ENCODE measurements at places on chromosomes 7 and 10.

- DNase-seq, result no peak
These were observed 39.9 kb downstream of the CAMK1D start for GRCh38 chr10:12389154-12389734.

DNA sequence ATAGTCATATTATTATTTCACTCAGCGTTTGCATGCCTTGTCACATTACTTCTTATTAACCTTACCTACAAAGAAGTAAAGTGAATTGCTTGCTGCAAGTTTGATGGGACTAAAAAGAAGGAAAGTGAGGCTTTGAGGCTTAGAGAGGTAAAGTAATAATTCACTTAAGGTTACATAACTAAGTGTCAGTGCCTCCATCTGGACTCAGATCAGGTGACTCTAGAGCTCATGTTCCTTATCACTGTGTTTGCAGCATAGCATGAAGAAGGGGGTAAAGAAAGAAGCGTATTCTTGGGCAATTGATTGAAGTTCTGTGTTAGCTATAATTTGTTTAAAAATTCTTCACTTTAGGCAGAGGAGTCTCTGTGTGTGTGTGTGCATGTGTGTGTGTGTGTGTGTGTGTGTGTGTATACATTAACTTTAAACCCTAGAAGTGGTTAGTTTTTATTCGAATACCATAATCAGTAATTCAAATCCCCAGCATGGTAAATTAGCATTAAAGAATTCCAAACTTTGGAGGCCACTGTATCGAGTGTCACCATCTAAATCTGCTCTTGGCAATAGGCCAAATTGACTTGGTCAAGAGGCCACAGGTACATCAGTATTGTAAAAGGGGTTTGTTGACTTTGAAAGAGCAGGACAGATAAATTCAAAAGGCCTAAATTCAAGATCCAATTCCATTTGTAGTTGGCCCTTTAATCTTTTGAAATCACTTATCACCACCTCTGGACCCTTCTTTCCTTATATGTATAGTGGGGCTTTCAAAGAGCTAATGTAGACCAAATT is 2.2 kb upstream of the PON3 start:
- DNase-seq, result no peak

DNA sequence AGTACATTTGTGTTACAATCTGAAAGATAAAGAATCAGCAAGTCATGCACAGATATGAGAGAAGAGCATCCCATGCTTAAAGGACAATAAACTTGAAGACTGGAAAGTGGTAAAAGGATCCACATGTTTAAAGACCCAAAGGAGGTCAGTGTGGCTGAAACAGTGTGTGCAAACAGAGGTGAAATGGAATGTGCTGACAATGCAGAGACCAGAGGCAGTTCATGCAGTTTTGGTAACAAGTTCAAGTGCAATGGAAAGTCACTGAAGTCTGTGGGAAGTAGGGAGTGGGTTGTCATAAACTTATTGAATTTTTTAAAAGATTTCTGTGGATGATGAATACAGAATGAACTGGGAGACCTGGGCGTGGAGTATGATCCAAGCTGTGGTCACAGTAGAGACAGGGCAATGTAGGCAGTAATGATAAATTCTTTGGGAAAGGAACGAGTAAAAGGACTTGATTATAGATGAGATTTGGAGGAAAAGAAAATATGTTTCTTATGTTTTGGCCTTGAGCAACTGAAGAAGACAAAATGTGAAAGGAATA is 408.0 kb downstream of the HGF start:
- DNase-seq, result no peak

DNA sequence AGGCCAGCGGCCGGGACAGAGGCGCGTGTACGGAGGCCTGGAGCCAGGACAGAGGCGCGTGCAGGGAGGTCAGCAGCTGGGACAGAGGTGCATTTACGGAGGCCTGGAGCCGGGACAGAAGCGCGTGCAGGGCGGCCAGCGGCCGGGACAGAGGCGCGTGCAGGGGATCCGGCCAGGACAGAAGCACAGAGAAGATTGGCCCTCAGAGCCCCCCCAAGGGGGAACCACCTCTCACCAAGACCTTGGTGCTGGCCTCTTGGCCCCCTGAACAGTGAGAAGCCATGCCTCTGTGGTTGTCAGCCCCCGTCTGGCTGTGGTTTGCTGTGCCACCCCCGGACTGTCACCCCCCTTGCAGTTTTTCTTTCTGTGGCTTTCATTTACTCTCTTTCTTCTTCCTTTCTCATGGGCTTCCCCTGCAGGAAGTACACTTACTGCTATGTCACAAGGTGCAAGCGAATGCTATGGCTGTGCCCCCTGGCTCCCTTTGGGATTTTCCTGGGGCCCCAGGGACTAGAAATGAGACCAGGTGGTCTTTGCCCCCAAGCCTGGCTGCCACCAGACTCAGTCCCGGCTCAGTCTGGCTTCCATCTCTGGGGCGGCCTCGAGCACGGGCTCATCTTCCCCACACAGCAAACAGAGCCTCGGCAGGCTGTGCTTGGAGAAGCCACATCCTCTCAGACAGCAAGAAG is 41.1 kb downstream of the INSIG1 start:
- DNase-seq, result no peak

DNA sequence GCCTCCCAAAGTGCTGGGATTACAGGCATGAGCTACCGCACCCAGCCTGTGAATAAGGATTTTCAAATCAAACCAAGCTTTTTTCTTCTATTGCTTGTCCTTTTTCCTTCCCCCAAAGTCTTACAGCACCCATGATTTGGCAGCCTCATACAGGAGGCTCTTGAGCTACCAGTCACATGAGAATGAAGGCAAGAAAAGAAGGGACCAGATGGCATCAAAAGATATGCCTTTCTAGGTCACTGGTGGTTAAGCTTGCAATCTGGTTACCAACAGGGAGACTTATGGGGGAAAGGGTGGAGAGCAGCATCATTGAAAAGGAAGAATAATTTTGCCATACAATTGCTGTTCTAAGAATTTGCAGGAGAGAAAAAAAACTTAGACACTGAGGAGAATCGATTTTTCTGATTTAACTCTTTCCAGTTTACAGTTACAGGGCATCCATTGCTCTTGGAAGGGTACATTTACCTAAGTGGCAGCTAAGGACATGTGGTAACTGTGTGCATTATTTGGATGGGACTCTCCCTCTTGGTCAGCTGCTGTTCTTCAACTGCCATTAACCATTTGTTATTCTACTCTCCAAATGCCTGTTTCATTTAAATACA is 29.5 kb downstream of the SMNDC1 start:
- DNase-seq, result peak; percentile 82

- DNase-seq, result no peak
These were observed 58.8 kb downstream of the SHH start for GRCh38 chr7:155753446-155753965.

GRCh38 chr7:32507414-32507813 is 12.1 kb downstream of the AVL9 start:
- DNase-seq, result no peak

GRCh38 chr7:114989531-114989930 is 67.6 kb downstream of the MDFIC start:
- DNase-seq, result no peak

GRCh38 chr7:64959072-64959747 is 31.6 kb downstream of the ZNF117 start:
- no peak for DNase-seq

DNA sequence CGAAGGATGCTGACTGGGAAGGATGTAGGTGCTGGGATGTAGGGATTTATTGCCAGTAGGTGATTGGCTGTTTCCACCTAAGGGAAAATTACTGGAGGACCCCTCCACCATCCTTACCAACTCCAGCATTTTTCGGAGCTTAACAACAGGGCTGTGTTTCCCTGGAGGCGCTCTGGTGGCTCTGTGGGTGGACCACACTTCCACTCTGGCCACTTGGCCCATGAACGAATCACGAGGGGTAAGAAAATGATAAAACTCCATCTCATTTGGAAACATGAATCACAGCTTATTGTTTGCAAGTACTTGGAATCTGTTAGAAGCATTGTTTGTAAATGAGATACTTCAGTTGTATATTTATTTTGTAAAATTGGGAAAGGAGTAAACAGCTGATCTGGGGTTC is 3.0 kb downstream of the DOCK1 start:
- no peak for DNase-seq

DNA sequence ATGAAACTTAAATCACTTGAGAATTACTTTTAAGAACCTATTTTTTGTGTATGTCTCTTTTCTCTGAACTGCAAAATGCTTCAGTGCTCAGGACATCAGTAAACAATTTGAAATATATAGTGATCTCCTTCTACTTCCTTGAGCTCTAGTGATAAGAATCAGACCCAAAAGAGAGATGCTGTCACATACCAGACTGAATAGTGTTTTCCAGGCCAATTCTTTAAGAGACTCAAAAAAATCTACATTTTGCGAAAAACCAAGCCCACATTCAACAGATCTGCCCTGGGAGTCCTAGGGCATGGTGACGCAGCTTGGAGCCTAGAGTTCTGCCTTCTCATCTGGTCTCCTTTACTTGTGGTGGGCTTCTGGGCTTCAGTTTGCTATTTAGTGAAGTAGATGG is 72.1 kb upstream of the SLC13A1 start:
- no peak for DNase-seq

GRCh38 chr10:102919246-102919959 is 1.3 kb downstream of the CNNM2 start:
- DNase-seq, result peak; percentile 55

DNA sequence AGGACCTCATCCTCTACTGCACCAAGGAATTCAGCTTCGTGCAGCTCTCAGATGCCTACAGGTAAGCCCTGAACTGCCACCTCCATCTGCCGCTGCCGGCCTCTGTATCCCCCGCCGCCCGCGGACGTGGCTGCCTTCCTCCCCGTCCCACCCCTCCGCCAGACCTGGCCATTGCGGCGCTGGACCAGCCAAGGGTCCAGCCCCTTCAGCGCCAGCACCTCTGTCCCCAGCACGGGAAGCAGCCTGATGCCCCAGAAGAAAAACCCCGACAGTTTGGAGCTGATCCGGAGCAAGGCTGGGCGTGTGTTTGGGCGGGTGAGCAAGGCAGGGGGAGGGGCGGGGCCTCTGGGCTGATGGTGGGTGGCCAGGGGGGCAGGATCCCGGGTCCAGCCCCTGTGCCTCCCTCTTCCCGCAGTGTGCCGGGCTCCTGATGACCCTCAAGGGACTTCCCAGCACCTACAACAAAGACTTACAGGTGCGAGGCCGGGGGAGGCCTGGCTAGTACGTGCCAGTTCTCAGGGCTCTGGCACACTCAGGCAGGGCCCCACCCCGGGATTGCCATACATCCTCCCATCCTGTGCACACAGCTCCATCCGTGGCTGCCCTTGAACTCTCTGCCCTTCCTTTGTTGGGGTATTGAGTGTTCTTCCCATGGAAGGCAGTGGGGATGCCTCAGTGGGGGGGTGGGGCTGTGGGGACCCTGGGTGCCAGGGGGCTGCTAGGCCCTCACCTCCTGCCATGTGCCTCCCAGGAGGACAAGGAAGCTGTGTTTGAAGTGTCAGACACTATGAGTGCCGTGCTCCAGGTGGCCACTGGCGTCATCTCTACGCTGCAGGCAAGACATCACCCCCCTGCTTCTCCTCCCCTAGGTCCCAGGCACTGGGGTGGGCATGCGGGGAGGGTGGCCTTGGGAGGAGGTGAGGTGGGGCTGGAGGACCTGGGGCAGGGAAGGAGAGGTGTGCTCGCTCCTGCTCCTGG is 13.5 kb downstream of the ASL start:
- DNase-seq, result no peak
